RCC 7860 (cell line): ENCODE measurements at places on chromosomes 5 and 9.

- DNase-seq: no peak
Measured at GRCh38 chr9:86141843-86142242, 42.5 kb upstream of the GOLM1 start.

- DNase-seq: no peak
Measured at GRCh38 chr9:122219856-122220672, 8.7 kb downstream of the LHX6 start.

DNA sequence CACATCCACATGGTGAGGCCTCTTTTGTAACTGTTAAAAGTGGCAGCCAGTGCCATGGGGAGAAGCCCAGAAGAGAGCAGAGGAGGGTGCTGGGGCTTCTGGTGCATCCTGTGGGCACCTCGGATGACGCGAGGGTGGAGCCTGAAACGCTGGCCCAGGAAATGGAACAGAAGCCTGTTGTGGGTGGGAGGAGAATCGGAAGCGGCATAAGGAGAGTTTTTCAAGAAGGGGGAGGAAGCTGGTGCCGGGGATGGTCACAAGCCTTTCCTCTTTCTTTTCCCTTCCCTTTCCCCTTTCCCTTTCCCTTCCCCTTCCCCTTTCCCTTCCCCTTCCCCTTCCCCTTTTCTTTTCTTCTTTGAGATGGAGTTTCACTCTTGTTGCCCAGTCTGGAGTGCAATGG is 12.9 kb downstream of the ANKRD33B start:
- DNase-seq: no peak

- no peak for DNase-seq
Measured at GRCh38 chr5:81896764-81897163, 75.1 kb upstream of the ATG10 start.

GRCh38 chr9:124376329-124376728 is 38.9 kb downstream of the PSMB7 start:
- no peak for DNase-seq

DNA sequence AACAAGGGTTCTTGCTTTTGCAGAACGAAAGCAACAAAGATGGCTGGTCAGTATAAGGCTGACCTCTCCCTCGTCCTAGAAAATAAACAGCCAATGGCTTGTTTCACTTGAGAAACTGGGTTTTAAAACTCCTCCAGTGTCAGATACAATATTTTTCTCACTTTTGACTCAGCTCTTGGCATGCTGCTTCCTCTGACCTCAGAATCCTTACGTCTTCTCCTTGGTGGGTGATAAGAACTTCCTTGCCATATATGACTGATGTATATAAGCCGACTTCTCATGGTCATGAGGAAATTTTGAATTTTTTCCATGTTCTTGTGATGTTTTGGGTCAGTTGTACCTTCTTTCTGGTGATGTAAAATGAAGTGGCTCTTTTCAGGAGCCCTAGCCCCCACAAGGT is 3.8 kb downstream of the ZNF618 start:
- DNase-seq: no peak

DNA sequence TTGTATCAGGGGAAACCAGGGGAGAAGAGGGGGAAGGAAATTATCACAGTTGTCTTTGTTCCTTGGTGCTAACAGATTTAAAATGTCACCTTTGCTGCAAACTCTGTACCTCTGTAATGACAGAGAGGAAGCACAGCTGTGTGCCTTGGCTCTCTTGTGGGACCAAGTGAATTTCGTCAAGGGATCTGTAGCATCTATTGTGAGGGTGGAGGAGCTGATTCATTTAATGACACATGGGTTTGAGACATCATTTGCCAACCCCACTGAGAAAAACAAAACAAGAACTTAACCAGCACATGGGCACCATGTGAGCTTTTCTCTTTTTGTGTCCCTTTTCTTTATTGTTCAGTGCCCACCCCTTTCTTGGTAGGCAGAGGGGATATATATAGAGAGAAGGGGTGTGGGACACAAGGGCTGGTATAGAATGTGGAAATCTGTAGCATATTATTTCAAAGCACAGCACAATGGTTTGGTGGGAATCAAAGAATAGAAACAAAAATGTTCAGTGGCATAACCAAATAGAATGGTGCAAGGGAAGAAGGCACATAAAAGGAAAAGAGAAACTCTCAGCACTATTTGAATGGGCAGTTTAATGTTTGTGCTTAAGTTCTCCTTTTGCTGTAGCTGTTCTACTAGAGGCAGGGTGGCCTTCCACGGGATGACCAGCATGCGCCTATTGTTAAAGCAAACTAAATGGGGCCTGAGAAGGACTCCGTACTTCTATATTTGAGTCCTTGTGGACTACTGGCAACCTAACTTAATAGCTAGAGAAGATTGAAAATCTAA is 63.3 kb downstream of the LIX1 start:
- no peak for DNase-seq

DNA sequence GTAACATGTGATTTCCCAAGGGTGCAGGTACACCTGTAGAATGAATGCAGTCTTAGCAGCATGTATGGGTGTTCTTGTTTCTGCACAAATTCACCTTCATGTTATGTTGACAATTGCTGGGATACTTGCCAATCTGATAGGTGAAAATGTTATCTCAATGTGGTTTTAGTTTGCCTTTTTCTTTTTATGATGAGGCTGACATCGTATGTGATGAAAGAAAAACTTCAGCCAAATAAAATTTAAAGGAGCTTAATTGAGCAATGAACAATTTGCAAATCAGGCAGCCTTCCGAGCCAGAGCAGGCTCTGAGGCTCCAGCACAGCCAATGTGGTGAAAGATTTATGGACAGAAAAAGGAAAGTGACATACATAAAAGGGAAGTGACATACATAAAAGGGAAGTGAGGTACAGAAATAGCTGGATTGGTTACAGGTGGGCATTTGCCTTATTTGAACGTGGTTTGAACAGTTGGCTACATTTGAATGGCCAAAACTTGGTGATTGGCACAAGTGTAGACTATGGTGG is 10.5 kb downstream of the TAL2 start:
- no peak for DNase-seq

DNA sequence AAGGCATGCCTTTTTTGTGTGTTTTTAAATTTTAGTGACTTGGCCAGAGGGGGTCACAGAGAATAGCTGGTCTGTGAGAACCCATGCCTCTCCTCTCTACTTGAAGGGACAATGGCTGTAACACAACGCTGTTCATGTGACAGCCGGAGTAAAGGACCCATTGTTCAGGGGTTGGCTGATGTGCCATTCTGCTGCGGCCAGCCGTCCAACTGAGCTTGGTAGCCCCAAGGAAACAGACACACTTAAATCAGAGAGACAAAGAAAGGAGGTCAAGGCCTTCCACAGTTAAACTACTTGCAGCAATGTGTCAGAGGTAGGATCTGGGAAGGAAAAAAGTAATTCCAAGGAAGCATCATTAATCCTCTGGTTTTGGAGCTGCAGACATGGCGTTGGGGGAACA is 8.1 kb downstream of the MEGF10 start:
- DNase-seq: no peak

GRCh38 chr9:82284758-82285157 is 296.2 kb downstream of the SPATA31D1 start:
- no peak for DNase-seq

DNA sequence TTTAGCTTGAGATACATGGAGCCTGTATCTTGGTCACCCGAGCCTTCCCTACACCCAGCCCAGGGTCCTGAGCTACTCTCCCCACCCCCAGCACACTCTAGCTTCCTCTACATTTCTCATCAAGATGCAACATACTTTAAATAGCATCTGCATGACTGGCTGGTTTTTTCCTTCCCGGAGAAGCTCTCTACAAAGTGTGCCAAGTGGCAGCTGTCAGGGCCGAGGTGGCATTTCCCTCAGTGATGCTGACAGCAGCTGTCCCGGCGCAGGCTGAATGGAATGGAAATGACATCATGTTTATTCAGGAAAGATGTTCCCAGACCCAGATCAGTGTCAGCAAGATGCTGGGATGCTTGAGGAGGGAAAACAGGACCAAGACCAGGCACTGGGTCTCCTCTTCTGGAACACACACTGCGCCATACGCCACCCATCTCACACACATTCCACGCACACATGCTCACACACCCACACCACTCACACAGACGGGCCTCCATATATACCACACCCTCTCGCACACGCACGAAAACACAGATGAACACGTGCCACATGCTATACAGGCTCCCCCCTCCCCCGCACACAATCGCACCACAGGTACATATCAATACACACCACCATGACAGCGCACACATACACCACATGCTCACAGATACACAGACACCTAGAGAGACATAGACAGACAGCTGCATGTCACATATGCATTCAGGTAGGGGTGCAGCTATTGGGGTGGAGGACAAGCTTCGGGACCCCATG is 67.8 kb downstream of the LHX2 start:
- peak; percentile 81 for DNase-seq

DNA sequence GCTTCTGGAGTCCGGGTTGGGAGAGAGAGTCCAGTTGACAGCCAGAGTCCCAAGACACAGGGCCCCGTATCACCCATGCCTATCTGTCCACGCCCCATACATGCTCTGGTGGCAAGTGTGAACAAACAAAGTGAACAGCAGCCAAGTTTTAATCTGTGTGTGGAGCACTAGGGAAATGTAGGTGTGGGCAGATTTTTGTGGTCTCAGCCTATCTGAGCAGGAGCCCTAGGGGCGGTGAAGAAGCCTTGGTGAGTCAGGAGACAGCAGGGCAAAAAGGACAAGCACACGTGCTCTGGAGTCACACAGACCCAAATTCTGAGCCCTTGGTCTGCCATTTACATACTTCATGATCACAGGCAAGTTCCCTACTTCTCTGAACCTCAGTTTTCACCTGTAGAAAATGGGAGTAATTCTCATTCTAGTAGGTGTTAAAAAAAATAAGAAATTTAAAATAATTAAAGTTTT is 23.2 kb downstream of the EGR1 start:
- DNase-seq: peak; percentile 44

GRCh38 chr5:102600964-102601363 is 102.2 kb upstream of the SLCO6A1 start:
- no peak for DNase-seq

- DNase-seq: peak; percentile 38
Measured at GRCh38 chr9:18493451-18493993, 19.6 kb downstream of the ADAMTSL1 start.

DNA sequence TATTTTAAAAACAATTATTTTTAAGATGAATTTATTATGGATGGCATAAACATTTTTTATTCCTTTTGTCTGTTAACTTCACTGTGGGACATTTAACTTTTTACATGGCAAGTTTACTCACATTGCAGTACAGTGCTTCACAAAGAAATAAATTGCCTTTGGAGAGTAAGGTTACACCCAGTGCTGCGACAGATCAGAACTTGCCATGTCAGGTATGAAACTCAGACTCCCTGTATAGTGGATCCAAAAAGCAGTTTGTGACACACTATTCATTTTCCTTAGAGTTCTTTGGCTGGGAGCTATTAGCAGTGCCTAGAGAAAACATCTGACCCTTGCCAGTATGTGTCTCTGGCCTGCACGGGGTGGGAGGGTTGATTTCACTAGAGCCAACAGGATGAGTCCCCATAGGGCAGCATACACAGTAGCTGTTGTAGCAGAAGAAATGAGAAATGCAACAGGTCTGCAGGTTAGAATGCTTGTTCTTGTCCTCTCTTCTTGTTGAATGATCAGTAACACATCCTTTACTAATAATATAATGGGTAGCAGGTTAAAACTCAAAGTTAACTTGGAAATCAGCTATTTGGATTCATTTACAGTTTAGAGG is 42.9 kb downstream of the STARD4 start:
- DNase-seq: no peak

DNA sequence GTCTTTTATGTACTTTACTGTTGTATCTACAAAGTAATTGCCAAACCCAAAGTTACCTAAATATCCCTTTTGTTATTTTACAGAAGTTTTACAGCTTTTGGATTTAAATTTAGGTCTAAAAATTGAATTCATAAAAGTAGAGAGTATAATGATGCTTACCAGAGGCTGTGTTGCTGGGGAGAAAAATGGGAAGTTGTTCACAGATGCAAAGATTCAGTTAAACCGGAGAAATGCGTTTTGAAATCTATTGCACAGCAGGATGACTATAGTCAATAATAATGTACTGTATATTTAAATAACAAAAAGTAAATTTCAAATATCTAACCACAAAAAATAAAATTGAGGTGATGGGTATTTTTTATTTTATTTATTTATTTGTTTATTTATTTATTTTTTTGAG is 2.6 kb upstream of the ANKRD18A start:
- no peak for DNase-seq

DNA sequence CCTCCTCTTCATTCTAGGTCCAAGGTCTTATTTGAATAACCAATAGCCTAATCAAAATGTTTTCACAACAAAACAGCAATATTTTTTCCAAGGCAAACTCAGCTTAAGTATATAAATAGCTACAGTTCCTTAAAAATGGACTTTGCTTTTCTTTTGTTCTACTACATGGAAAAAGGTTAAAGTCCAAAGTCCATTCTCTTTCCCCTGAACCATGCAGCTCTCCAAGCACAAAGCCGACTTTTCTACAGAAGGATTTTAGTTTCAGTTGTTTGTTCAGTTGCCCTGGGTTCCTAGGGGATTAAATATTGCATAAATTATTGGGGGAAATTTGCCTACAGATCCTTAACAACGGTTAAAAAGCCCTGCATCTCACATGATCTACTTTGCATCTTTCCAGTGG is 677.0 kb upstream of the KLF4 start:
- no peak for DNase-seq

- DNase-seq: no peak
Measured at GRCh38 chr9:34387239-34387638, 10.5 kb upstream of the MYORG start.

DNA sequence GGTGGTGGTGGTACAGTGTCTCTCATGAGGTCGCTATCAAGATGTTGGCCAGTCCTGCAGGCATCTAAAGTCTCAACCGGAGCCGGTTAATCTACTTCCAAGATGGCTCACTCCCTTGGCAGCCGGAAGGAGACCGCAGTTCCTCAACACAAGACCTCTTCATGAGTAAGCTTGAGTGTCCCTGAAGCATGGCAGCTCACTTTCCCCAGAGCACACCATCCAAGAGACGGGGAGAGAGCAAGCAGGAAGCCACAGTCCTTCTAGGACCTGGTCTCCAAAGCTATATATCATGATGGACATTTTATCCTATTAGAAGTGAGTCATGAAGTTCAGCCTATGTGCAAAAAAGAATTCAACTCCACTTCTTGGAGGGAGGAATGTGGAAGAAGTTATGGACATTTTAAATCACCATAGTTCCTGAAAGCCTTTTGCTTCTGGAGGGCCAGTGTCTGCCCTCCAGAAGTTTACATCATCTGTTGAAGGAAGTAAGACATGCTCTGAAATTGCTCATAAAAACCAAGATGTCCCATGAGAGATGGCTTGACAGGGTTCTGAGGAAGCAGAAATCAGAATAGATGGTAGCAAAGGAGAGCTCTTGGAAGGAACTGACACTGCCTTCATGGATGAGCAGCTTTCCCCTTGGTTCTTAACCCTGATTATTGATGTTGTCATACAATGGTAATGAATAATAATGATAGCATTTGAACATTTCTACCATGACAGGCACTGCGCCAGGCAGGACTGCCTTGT is 21.3 kb downstream of the GALNT10 start:
- DNase-seq: peak; percentile 89

- DNase-seq: peak; percentile 68
Measured at GRCh38 chr5:72015103-72015548, 92.1 kb upstream of the MAP1B start.

GRCh38 chr9:37943345-37944265 is 39.7 kb upstream of the SLC25A51 start:
- DNase-seq: peak; percentile 72
